ENCODE measurements at places on chromosomes 7 and 10.

DNA sequence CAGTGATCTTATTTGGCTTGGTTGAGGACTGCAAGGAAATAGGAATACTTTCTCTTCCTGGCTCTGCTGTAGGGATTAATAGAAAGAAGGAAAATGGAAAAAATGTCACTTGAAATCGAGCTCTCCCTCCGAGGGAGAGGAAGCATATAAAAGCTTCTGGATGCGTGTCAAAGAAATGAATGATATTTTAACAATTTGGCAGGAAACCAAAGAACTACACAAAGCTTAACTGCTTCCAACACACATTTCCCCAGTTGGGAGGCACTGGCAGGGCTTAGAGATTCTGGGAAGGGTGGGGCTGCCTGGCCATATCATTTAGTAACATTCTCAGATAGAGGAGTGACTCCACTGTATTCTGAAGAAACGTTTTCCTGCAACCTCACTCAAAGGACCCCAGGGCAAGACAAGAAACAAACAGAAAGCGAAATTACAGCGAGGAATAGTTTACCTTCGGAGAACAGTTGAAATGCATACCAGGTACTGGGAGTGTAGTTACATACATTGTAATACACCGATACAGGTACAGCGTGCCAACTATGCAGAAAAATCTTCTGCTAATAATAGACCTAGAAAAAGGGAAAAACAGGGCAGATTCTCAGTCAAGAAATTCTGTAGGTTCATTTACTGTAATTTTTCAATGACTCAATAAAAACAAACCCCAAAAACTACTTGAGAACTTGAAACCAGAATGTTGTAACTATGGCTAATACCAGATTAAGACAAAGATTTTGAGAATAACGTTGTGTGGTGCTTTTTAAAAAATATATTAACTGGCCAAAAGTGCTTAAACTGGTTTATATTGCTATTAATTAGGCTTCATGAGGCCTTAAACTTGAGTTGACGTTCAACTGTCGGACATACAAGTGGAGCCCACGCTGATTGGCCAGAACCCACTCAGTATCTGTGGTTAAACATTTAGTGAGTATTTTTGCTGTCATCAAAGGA is 75.7 kb upstream of the ASAH2 start:
- DNase-seq = no peak

DNA sequence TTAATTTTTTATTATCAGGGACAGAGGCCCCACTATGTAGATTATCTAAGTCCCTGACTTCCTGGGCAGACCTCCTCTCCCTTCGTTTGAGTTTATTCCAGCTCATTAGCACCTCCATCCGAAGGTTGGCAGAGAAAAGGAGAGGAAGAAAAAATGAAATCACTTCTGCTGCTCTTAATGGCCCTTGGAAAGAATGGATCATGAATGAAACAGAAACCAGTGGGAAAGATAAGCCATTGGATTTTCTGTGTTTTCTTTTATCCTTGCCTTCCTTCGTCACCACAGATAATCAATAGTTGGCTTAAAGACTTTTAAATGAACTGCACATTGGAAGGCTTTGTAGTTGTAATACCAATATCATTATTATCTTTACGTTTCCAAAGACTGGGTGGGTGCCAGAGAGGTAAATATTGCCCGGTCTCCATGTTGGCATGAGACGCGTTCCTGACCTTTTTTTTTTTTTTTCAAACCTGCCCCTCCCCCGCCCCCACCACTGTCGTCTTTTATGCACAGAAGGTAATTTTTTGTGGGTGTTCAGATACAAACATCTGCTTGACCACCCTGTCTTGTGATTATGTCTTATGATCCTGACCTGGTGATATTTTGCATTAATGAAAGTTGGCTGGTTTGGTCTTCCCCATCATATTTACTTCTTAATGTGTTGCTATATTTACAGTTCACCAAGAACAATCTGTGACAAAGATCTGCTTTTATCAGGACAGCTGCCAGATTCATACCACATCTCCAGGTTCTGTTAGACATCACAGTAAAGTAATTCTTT is 116.8 kb downstream of the ARID5B start:
- no peak for DNase-seq

GRCh38 chr7:26372704-26373103 is 81.0 kb downstream of the SNX10 start:
- no peak for DNase-seq

- no peak for DNase-seq
Measured at GRCh38 chr10:57638411-57638810, 629.3 kb downstream of the IPMK start.

GRCh38 chr7:44654255-44654796 is 47.9 kb downstream of the OGDH start:
- DNase-seq = no peak

DNA sequence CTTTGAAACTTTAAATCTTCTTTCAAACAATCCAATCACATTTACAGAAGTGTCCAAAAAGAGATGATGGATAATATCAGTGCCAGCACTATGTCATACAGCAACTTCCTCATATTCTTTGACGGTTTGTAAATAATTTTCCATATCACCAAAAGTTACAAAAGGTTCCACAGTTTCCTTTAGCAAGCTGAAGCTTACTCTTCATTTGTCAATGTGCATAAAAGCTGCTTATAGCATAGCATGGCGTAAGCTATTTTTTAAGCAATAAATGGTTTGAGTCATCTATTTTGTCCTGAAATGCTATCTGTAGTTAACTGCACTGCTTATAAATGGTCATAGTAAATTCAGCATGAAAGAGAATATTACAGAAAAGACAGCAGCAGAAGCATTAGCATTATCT is 95.1 kb downstream of the ETV1 start:
- DNase-seq = no peak

DNA sequence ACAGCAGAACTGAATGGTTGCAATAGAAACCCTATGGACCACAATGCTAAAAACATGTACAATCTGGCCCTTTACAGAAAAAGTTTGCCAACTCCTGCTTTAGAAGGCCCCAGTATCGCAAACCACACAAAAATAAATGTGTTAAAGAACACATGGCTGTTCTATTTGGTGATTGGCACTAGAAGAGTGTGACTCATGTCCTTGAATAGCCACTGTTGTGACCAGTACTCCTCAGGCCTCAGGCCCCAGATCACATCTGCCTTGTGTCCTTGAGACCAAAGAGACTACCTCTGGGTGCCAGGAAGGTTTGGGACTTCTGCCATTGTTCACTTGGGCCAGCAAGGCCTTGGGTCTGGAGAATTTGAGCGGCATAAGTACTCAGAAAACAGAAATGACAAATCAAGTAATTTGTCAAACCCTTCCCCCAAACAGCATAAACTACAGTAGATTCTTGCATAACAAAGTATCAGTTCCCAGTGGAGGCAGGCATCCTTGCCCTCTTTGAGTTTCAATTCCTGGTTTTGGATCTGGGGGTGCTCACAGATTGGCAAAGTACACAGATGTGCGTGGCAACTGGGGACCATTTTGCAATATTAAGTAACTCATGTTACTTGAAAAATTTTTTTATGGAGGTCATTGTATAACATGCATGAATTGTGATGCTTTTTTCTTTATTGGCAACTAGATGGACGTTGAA is 50.2 kb downstream of the MTURN start:
- no peak for DNase-seq

- no peak for DNase-seq
Measured at GRCh38 chr10:102255404-102255803, 10.1 kb downstream of the GBF1 start.

DNA sequence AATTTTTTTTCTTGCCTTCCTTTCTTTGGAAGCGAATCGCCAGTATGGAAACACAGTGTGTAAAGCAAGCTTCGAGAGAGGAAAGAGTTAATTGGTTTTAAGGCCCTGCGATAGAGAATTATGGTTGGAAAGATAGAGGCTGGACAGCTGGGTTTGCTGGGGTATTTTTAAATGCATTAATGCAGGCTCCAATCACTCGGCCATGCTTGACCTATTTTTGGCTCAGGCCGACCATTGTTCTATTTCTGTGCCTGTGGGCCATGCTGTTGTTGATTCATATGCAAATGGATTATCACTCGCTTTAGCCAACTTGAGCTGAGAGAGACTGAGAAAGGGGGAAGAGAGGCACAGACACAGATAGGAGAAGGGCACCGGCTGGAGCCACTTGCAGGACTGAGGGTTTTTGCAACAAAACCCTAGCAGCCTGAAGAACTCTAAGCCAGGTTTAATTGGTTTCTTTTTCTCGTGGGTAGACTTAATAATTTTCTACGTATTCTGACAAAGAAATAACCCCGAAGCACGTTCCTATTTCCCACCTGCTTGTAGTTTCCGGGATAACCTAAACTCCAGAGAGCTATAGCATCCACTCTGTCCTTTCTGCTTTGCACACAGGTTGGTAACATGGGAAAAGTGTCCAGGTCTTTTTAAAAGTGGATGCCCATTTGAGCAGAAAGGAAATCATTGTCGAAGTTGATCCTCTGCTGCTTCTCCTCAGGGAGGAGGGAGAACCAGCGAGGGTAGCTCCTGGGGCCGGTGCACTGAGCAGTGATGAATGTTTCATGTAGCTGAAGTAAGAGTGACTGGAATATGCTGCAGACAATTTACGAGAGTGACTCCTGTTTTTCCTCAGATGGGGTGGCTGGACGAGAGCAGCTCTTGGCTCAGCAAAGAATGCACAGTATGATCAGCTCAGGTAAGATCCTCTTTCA is at the start of gene HDAC9:
Gene HDAC9, plus strand, starts transcription at position 338 of the 929 bp plus-strand sequence. Its CDS starts 554 bp downstream, at position 892.
- no peak for DNase-seq

All from activated T-cell treated with anti-CD3 and anti-CD28 coated beads for 1 hour (primary cell).